ENCODE measurements at places on chromosomes 7 and 10.
A peak's percentile ranks its signal among the peaks of the same experiment; 100 is the strongest.

DNA sequence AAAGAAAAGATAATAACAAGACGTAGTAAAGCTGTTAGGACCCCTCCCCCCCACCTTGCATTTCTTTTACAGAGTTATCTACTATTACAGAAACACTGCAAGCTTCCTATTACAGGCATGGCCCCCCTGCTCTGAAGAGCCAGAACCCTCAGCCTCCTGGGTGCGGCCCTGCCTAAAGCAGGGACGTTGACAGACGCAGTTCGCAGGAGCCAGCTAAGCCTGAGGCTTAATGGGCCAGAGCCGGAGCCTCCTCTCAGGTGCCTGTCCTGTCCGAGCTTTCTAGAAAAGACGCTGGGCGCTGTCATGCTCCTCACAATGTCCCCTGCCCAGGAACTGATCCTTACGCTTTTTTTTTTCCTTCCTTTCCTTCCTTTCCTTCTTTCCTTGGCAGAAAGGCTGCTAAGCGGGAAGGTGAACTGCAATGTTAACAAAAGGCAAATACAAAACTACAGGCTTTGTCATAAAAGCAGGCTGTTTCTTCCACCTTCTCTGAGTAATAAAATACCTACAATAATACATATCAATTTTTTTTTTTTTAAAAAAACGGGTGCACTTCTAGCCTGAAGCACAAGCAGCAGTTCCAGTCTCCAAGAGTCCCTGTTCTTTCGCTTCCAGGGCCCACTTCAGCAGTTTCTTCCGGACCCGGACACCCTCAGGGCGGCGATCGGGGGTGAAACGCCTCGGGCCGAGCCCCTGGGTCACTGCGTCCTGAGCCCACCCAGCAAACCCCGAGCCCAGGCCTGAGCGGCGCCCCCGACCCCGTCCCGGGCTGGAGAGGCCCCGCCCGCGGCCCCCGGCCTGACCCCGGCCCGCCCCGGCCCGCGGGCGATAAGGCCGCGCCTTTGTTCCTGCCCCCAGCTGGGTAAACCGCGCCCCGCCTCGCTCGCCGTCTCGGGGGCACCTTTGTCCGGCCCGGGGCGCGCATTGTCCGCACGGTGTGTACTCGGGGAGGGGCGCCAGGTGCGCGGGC is 11.2 kb downstream of the MNX1 start:
- no peaks in the 10 kb centered on the region for H3K36me3 ChIP-seq
- no peak overlapping the region for H3K27ac ChIP-seq
- no peaks in the 10 kb centered on the region for H3K4me1 ChIP-seq
- no peak for DNase-seq
- H3K4me3 ChIP-seq = peak overlapping the region; percentile 31
- no peaks in the 10 kb centered on the region for H3K27me3 ChIP-seq

- no peaks in the 10 kb centered on the region for H3K27me3 ChIP-seq
- H3K4me3 ChIP-seq = no peak overlapping the region
These were observed 281.1 kb upstream of the MEOX2 start for GRCh38 chr7:15967551-15967950.

DNA sequence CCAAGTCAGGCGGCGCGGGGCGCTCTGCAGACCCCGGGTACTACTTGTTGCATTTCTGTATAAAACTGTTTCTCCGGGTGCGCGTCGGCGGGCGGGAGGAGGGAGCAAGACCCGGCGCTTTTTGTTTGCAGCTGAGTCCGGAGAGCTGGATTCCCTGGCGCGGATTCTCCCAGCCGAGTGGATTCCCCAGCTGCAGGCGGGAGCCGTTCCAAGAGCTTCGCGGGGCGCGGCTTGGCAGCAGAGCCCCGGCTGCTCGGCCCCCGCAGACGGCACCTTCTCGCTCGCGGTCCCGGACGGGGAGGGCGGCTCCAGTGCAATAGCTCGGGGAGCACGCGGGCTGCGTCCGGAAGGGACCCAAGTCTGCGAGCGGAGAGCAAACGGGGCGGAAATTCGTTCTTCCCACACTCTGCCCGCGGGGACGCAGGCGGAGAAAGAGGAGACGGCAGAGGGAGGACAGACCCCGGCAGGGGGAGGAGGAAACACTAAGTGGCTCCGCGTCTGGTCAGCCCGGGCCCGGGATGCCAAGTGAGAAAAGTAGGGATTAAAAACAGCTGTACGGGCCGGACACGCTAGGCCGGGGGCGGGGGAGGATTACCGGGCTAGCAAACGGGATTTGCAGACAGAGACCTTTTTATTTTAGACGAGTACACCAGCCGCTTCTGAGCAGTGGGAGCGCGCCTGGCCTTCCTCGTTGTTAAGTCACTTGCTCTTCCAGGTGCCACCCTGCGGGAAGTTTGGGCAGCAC is at the start of gene TRIL:
Gene TRIL (minus strand): TSS at position 96 of the 745 bp plus-strand sequence. CDS start 284 bp downstream, outside the sequence.
- no peak within 1 kb of the TSS for H3K27ac ChIP-seq
- peak within 1 kb of the TSS; percentile 8 for H3K4me3 ChIP-seq
- no peaks in the 10 kb centered on the region for H3K4me1 ChIP-seq
- peak; percentile 90 for DNase-seq
- H3K36me3 ChIP-seq = no peaks in the 10 kb centered on the region

GRCh38 chr7:52842202-52842900 is 193.1 kb upstream of the POM121L12 start:
- no peak for DNase-seq
- no peak overlapping the region for H3K27ac ChIP-seq
- no peaks in the 10 kb centered on the region for H3K36me3 ChIP-seq
- H3K27me3 ChIP-seq = no peaks in the 10 kb centered on the region
- no peaks in the 10 kb centered on the region for H3K4me1 ChIP-seq

GRCh38 chr10:24701447-24701846 is 22.2 kb downstream of the ARHGAP21 start:
- no peak overlapping the region for H3K4me3 ChIP-seq
- H3K36me3 ChIP-seq = no peaks in the 10 kb centered on the region
- no peak overlapping the region for H3K27ac ChIP-seq
- H3K4me1 ChIP-seq = peaks cover 3% of the 10 kb centered on the region
- DNase-seq = no peak
- H3K27me3 ChIP-seq = no peaks in the 10 kb centered on the region

Data from aorta (tissue), 5 donors.